Daoy (cell line): ENCODE measurements at places on chromosomes 12 and 14. TPM values are rescaled to one million over a fixed set of nuclear protein-coding genes. Genes with fewer than 3 reads are reported as not detected.

- no peak for DNase-seq
Observed at GRCh38 chr12:64918344-64918743, 93.9 kb downstream of the TBC1D30 start.

DNA sequence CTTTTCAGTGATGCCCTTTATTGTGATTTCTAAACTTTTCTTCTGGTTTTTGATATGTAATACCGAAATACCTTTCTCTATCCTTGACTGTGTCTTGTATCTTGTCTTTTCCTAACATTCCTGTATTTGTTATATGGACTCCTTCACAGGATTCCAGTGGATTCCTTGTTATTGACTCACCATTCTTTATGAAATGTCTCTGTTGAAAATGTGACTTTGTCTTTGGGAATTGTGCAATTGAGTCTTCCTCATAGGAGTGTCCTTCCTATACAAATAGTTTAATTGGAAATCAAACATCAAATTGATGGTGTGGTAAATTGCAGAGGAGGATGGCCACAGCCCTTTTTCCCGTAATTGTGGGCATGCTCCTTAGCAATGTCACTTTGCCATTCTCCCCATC lies 296.6 kb upstream of the KITLG start:
- DNase-seq = no peak

DNA sequence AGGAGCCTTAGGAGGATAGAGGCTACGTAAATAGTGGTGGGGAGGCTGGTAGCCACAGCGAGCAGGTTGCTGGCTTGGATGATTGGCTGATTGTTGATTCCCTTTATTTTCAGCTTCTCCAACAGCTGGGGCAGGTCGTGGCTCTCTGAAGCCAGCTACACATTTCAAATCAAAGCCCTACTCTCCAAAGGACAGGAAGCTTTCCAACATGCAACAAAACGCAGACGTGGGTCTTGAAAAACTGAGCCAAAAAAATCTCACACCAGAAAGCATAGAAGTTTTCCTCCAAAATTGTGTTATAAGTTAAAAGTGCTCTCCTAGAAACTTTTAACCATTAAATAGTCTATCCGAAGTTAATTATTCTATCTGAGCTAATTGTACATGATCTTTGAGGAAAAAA lies 37.6 kb upstream of the PRICKLE1 start:
- no peak for DNase-seq

DNA sequence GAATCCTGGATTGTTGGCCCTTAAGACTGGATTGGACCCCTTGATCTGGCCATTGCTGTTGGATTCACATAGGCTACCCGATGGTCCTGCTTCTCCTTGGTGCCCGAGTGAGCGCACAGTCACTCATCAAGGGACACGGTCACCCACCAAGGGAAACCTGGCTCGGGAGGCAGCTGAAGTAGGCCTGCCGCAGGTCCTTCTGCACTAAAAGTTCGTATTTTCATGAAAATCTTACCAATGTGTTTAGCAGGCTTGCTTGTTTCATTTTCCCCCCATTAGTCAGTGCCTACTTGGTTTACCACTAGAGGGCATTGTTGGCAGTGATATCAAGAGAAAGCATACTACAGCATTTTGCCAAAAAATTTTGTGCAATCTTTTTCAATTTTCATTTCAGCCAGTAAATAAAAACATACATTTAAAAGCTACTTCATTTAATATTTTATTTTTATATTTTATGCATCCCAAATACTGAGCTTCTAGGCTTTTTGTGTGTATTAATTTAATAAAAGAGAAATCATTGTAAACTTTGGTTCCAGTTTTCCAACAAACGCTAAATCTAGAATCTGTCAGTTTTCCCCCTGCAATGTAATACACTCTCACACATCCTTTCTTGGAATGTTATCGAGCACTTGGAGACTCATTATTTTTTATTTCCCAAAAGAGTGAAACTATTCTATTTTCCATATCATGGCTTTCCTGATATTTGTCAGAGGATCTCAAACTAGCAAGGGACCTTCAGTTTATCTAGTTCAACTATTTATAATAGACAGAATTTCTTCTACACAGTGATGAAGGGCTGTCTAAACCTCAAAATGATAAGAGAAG lies 116.7 kb downstream of the LMNTD1 start:
- peak; percentile 69 for DNase-seq

DNA sequence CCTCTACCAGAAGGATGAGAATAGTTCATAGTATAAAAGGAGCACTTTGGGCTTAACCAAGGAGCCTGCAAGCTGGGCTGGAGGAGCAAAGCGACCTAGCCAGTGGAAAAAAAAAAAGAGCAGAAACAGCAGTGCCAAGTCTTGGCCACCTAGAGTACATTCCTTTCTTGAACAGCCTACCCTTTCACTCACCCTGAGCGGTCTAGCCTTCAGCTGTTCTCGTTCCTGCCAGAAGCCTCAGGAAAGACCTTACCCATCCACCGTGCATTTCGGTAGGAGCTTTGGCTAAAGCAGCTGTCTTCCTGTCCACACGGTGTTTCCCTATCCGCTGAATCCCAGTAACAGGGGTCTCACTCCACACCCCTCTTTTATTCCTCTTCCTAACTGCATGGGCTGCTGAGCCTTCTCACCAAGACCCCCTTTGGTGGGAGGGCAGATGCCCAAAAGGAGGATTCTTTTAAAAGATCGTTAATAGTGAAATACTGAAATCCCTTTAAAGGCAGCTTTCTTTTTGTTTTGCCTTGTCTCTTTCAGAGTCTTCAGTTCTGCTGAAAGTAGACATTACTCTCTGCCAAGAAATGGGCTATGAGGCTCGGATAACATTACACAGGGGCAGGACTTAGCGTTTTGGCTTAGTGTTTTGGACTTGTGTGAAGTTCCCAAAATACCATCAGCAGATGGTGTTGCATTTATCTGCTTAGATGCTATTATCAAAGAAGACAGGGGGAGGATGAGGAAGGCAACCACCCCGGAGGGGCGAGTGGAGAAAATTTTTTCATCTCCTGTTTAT lies 88.5 kb upstream of the METAP2 start:
- DNase-seq = peak; percentile 13

DNA sequence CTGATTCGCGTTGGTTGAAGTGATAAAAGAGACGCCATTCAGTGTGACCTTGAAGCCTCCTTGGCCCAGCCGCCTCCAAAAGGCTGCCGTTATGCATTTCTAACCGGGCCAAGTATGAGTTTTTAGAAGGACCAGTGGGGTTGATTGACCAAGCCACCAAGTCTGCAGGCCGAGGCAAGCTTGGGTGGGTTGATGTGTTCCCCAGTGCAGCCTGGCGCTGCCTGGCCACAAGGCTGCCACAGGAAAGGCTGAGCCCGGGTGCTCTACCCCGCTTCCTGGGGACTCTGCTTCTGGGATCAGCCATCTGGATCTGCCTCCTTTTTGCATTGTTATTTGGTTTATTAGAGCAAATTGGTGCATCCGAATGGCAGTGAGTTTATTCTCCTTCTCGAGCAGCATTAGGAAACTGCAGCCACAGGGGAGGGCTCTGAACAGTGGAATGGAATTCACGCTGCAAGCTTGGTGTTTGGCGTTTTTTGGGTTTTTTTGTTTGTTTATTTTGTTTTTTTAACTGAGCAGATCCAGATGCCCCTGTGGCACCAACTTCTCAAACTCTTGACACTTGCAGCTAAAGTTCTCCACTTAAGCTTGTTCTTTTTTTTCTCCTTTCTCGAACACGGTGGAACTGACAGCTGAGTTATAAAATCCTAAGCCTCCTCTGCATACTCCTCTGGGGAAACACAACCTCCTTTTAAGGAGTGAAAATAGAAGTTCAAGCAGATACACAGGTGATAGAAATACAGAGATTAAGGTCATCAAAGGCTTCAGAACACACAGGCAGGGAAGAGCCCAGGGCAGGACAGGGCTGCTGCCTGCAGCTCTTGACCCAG lies 145.4 kb upstream of the FKBP4 start:
- DNase-seq = no peak

- DNase-seq = no peak
Observed at GRCh38 chr12:57250541-57250940, 446 bp downstream of the STAC3 start.

GRCh38 chr12:107045186-107045585 lies 48.2 kb downstream of the CRY1 start:
- DNase-seq = no peak

GRCh38 chr12:19382563-19382962 lies 56.7 kb upstream of the AEBP2 start:
- DNase-seq = no peak

DNA sequence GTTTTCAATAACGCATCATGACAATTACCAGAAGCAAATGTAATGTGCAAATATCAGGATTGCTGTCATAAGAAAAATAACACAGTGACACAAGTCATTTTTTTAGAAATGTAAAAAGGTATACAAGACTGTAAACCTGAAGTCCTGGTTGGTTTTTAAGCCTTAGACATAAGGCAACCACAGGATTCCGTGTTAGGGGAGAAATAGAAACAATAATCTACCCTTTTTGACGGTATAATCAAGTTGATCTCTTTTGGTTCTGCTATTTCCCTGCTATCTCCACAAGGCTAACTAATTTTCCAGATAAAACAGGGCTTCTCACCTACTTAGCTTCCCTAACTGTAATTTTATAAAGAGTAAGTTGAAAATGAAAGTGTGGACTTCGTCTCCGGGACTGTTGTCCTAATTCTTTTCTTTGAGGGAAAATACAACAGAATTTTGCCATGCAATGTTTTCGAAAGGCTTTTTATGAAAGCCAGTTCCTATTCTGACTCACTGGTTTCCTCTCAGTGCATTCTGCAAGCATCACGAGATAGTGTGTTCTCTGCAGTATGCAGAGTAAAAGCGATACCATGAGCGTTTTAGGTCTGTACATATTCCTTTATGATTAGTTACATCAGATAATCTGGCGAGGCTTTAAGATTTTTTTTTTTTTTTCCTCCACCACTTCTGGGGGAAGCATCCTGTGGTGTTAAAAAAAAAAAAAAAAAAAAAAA lies 10.6 kb downstream of the MYO1H start:
- peak; percentile 28 for DNase-seq

GRCh38 chr12:24012528-24012927 lies 63.1 kb upstream of the SOX5 start:
- peak; percentile 4 for DNase-seq

DNA sequence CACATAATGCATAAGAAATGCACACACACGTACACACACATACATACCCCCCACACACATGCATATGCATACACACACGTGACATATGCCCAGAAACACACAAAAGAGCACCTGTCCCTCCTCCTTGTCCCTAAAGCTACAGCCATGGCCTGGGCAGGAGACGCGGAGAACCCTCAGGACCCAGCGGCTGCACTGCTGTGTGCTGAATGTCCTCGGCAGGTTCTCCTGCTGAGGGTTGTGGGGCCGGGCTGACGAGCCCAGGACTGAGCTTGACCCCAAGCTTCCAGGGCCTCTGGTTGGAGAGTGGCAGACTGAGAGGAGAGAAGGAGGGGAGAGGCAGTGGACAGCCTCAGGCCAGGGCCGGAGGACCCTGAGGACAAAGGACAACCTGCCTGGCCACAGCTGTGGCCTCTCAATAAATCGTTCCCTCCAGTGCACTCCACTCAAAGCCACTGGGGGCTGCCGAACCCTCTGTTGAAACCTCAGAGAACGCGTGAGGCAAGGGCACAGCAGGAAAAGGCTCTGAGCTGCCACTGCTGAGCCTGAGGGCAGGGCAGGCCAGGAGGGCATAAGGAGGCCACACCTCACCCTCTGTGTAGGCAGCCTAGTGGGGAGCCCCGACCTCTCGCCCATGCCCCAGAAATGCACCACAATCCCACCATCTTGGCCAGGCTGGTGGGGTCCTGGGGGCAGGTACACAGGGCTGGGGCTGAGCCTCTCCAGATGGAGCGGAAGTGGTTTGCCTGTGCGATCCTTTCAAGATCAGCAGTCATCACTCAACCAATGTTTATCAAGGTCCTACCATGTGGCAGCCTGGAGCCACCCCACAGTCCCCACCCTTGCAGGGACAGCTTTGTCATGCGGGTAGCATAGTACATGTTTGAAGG lies 3.1 kb downstream of the CACNA2D4 start:
- DNase-seq = peak; percentile 2

DNA sequence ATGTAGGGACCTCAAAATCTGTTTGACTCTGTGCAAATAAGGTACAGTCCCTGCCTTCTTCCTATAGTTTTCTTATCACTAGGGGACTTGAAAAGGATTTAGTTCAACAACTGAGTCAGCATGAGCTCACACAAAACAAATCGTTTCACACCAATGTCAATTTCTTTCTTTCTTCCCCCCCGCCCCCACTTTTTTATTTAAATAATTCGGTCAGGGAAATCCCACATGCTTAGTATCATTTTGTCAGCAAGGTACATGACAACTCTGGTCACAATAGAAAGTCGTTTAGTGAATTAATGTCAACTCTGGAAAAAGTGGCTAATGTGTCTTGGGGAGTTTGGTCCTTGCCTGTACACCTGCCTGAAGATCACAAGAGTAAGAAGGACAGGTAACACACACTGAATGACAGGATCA lies 232.2 kb upstream of the PLEKHG7 start:
- peak; percentile 25 for DNase-seq

DNA sequence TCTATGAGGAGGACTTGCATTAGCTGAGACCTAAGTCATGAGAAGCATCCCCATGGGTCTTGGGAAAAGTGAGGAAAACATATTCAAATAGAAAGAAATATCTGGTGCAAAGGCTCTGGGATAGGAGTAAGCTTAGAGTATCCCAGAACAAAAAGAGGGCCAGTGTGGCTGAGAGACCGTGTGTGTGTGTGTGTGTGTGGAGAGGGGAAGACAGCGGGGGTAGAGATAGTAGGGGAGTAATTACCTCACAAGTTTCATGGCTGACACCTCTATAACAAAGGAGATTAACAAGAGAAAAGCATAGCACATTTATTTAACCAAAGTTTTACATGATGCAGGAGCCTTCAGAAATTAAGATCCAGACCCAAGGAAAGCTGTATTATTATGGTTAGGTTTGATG lies 440.5 kb downstream of the RAD51B start:
- DNase-seq = no peak

DNA sequence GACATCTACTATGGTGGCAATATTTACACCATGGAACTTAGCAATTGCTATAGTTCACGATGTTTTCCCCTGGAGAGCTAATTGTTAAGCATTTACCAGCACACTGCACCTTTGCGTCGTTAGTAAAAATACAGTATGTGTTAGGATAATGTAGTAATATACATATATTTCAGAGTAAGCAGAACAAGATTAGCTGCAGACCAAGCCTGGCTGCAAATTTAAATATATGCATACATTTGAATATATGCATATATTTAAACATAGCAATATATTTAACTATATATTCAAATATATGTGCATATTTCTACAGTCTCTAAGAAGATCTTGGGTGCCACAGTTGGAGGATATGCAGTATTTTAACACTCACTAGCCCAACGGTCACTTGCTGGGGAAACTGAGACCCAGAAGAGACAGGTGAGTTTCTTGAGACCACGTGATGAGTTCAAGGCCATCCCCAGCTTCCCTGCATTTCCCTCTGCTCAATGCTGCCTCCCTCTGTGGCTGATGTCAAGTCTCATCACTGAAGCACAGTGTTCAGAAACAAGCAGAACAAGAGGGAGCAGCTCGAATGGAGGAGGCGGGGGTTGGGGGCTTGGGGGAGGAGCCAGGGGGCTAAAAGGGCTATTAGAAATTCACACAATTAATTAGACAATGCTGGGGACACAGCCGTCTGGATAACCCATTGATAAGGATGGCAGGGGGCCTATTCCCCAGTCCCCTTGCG lies 708.0 kb downstream of the MED13L start:
- peak; percentile 35 for DNase-seq

Gene EGLN3
- 4.0 and 4.3 TPM in 2 replicates for total RNA-seq

Gene CLEC4C
- total RNA-seq = not detected in 2 replicates

Gene TGM1
- 0.69 and 2.6 TPM in 2 replicates for total RNA-seq
